ENCODE measurements at places on chromosomes 4 and X.

DNA sequence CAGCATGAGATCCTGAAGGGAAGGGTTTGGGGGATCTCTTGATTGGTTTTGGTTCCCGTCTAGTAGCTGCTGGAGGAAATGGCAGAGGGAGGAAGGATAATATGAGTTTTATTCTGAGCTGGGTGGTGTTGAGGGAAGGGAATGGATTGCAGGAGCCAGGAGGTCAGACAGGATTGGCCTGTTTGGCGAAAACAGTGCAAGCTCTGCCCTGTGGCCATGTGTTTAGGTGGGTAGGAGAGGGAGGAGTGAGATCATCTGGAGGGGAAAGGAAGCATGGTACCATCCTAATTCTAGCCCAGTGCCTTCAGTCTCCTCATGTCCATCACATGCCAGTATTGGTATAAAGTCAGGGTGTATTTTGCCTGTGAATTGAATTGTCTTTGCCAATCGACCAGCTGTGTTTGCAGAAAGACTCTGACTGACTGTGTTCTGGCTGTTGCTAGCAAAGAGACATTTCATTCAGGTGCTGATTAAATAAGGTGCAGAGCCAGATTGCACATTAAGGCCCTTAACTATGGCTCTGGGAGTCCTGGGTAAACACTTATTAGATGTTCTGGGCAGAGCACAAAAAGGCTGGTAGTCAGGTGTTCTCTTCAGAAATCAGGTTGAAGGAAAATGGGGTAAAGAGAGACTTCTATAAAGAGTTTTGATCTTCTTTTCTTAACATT, 10.0 kb downstream of the TMEM164 start:
- DNase-seq: no peak

GRCh38 chrX:850471-850916, 219.9 kb downstream of the SHOX start:
- no peak for DNase-seq

DNA sequence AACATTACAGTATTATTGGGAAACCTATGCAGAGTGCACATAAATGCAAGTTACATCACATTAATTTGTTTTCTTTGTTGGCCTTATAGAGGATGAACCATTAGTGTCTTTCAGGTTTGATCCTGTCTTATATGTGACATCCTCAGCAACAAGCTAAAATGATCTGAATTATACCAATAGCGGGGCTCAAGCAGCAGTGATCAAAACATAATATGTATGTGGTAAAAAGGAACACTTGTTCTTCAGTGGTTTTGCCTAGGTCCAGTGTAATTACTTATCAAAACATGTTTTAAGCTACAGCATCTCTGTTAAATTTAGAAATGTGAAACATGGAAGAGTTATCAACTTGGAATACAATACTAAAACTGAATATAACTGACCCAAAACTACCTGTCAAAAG, 9.1 kb downstream of the TAF9B start:
- no peak for DNase-seq

DNA sequence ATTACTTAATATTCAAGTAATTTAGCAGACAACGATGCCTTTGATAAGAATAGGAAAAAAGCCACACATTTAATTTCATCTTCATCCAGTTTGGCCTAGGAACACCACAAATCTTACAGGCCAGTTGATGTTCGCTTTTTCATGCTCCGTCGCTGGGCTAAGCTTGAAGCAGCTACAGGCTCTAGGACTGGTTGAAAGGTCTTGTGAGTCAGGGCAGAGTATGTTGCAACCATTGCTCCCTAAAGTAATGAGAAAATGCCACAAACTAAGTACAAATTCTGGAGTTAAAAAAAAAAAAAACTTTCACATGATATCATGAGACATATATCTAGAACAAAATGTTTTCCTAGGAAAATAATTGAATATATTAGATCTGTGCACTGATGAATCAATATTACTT, 123.8 kb downstream of the RPS6KA6 start:
- DNase-seq: no peak

GRCh38 chr4:106201373-106201772, 114.6 kb downstream of the TBCK start:
- DNase-seq: no peak

- DNase-seq: no peak
These were observed 82.8 kb upstream of the NAP1L5 start for GRCh38 chr4:88780389-88780788.

DNA sequence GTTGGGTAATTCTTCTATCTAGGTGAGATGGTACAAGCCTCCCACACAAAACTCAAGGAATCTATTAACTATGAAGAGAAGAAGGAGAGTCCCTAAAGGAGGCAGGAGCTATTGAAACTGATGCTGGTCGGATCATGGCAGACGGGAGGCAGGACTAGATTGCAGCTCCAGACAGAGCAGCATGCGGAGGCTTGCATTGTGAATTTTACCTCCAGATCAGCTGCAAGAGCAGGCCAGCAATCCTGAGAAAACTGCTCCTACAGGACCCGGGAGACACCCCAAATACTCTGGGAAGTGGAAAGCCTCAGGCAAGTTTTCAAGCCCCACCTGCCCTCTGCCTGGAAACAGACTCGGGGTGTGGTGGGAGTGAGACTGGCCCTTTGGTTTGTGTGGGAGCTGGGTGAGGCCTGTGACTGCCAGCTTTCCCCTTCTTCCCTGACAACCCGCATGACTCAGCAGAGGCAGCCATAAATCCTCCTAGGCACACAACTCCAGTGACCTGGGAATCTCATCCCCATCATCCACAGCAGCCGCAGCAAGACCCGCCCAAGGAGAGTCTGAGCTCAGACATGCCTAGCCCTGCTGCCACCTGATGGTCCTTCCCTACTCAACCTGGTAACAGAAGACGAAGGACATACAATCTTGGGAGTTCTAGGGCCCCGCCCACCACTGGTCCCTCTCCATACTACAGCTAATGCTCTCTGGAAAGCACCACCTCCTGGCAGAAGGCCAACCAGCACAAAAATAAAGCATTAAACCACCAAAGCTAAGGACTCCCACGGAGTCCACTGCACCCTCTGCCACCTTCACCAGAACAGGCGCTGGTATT, 30.9 kb downstream of the GATB start:
- no peak for DNase-seq

DNA sequence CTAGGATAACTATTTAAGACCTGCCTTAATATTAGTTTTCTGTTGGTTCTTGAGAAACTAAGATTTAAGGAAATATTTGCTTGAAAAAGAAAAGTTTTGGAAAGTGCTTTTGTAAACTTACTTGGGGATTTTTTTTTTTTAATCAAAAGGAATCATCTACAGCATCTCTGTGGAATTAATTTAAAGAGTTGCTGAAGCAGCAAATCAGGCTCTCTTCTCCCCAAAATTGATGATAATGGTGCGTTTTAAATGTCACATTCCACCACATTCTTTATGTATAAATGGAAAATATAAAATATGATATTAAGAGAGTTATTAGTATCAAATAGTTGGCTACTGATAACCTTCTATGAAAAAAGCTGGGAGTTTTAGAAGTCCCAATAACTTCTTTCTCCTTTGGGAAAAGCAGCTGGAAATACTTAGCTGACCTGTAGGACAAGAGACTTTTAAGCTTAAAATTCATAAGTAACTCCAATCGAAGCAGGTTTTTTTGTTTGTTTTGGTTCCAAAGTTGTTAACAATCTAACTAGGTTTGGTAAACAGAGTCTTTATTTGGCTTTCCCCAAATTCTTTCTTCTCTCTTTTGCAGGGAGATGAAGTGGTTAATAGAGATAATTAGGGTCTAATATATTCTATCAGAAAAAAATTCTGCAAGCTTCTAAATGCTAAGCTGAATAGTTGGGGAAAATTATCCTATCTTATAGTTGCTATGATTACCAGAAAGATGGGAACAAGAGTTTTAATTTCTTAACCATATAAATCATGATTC, 4.4 kb downstream of the KLF3 start:
- no peak for DNase-seq

- DNase-seq: no peak
These were observed 10.5 kb upstream of the PRSS48 start for GRCh38 chr4:151266497-151266896.

DNA sequence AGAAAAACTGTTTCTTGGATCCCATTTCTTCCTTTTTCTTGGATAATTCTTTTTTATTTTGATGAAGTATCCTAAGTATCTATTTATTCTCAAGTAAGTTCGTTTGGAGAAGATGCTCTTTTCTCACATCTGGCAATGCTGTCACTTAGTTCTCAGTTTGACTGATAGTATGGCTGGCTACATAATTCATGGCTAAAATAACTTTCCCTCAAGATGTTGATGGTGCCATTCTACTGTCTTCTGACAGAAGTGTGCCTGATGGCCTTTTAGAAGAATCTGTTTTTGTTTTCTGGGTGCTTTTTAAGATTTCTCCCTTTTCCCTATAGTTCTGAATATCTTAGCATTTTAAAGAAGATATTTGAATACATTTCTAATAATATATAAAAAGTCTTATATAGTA, 41.6 kb downstream of the EVC2 start:
- DNase-seq: no peak

- DNase-seq: no peak
These were observed 13.0 kb downstream of the DKC1 start for GRCh38 chrX:154775419-154776349.

DNA sequence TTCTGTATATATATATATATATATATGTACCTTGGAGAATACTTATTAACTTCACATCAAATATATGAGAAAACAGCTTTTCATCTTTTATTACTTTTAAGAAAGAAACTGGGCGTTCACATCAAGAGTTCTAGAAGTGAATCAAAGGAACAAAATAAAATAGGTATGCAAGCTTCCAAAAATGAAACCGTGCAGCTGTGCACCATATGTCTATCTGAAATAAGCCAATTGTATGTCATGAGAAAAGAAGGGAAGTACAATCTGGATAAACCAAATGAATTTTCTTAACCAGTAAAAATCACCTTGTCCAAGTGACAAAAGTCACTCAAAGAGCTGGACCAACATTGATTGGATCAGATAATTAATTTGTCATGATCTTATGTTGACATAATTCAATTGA, 405.4 kb upstream of the TECRL start:
- no peak for DNase-seq

- no peak for DNase-seq
These were observed 712.4 kb downstream of the IL1RAPL1 start for GRCh38 chrX:29299684-29300083.
